ENCODE measurements at places on chromosomes 1 and 21.

- DNase-seq = no peak
Observed at GRCh38 chr1:168230709-168231108, 4.9 kb downstream of the SFT2D2 start.

DNA sequence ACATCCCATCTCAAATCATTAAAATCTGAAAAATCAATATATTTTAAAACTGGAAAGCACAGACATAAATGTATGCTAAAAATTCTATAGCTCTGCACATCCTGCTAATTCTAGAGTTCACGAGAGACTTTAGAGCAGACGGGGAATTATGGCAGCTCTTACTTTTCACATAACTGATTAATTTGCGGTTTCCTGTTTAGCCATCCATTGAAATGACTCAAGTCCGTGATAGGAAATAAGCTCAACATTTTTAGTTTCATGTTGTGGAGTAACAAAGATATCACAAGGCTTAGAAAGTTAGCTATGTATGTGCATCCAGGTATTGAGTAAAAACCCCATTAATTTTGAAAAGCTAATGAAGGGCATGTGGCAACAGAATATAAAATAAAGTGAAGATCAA, 123.2 kb downstream of the SMYD2 start:
- DNase-seq = no peak

DNA sequence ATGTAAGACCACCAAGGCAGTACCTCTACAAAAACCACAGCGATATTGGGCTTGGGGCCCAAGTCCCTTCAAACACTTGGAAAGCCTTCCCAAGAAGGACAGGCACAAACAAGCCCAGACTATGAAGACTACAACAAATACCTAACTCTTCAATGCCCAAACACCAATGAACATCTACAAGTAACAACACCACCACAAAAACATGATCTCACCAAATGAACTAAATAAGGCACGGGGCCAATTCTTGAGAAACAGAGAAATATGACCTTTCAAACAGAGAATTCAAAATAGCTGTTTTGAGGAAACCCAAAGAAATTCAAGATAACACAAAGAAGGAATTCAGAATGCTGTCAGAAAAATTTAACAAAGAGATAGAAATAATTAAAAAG, 86.8 kb downstream of the COL24A1 start:
- DNase-seq = no peak

- DNase-seq = no peak
Observed at GRCh38 chr1:18633422-18634155, 2.9 kb downstream of the PAX7 start.

DNA sequence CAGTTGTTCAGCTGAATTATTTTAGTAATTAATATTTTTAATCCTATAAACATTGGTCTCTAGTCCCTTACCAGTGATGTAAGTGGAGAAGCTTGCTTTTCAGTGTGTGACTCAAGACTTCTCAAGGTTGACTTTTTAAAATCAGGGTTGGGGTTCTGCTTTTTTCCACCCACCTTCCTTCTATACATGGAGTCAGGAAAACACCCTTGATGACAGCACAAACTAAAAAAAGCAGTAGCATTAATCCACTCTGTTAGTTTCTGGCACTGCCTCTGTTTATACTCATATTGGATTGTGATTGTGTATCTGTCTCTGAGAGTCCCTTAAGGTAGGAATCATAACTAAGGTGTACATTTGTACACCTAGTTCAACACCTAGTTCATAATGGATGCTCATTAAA, 8.3 kb upstream of the PLEKHO1 start:
- no peak for DNase-seq

GRCh38 chr1:116185161-116185701, 74.0 kb downstream of the MAB21L3 start:
- no peak for DNase-seq

DNA sequence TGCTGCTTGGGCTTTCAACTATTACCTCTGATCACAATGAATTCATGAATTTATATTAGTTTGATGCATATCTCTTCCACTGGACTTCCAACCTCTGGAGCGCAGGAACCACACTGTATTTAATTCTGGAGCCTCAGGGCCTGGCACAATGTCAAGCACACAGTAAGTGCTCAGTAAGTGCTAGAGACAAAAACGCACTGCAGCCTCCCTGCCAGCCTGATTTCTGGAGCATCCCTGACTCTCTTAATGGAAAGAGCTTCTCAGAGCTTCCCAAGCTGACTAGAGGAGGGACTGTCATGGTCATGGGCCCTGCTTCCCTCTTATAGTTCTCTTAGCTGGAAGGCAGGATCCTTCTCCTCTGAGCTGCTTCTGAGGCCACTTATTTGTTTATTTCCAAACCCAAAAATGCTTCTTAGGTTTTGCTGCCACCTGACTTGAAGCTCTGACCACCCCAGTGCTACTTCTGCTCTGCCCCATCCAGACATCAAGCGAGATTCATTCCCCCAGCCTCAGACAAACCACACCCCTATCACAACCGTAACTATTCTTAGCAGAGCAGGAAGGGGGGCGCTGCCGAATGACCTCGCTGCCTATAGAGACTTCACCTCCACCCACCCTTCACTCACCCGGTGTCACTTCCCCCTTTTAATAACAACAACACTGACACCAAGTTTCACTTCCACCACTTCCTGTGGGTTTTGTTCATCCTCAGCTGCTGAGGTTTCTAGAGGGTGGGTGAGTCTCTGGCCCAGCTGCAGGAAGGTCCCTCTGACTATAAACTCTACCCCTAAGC, 33.6 kb downstream of the NUAK2 start:
- peak; percentile 58 for DNase-seq

- no peak for DNase-seq
Observed at GRCh38 chr1:200161801-200162200, 134.3 kb downstream of the NR5A2 start.

- no peak for DNase-seq
Observed at GRCh38 chr1:223341121-223341520, 22.9 kb downstream of the SUSD4 start.

DNA sequence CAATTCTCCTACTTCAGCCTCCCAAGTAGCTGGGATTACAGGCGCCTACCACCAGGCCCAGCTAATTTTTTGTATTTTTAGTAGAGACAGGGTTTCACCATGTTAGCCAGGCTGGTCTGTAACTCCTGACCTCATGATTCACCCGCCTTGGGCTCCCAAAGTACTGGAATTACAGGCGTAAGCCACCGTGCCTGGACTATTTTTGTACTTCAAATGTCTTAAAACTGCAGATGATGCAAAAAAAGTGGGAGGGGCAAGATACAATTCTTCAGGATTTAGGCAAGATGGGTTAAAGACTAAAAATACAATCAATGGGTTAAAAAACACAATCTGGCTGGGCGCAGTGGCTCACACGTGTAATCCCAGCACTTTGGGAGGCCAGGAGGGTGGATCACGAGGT, 4.7 kb downstream of the SCAF4 start:
- DNase-seq = no peak

GRCh38 chr21:37273911-37274690, 7.0 kb upstream of the VPS26C start:
- no peak for DNase-seq

DNA sequence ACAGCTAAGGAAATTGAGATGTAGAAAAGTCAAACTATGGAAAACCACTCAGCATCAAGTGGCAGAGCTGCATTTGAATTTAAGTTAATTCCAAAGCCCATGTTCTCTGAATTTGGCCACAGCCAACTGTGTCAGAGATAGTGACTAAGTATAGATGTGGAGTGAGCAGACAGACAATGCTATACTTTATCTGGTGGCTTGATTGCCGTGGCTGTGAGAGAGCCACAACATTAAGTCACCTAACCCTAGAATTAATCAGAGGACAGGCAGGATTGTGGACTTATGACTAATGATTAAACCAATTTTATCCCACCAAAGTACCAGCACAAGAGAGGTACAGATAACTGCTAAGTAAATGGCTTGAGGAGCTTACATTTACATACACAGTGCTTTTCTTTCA, 209.8 kb downstream of the TPR start:
- no peak for DNase-seq
